Suppressor macrophage treated with lipopolysaccharide for 1 hour (primary cell): ENCODE measurements at places on chromosomes 3 and 15.

DNA sequence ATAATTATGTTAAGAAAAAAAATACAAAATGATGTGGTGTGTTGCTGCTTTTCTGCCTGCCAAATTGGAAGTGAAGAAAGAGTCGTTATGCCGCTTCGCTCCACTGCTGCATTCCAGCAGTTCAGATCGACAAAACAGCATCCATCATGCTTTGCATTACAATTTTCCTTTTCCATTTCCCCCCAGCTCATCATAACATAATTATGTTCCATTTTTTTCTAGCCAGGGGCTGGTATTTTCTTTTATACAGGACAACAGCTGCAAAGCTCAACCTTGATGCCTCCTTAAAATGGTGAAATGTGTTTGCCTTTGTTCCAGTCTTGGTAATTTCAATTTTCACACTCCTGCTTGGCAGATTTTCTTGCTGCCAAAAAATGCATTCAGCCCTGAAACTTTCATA, 44.9 kb upstream of the KBTBD12 start:
- DNase-seq, result no peak

DNA sequence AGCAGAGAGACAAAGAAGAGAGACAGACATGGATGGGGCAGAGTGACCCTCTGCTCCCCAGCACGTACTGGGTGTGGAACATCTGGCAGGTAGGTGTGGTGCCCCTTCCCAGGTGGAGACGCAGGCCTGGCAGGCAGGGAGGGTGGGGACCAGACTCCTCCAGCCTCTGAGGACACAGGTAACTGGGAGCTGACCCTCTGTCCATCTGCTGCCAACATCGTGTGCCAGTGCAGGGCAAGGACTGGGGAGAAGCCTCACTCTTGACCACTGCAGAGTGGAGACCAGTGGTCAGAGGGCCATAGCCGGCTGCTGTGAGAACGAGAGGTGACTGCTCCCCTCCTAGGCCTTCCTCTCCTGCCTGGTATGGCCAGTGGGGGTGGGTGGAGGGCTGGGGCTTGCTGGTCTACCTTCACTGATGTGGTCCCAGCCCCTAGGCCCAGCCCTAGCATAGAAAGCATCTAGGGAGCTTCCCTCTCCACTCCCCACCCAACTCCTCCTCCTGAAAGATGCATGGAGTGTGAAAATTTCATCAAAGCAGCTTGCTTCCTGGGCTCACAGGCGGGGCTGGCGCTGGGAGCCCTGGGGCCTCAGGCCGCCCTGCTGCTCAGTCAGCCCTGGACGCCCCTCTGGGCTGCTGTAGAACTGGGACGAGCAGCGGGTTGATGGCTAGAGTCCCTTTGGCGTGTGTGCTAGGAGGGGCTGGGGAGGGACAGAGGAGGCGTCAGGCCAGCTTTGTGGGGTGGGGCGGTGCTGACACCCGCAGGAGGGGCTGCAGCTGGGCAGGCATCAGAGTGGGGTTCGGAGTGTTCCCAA, 90.3 kb downstream of the PLXNA1 start:
- no peak for DNase-seq

GRCh38 chr3:140883428-140884040, 58.1 kb upstream of the SLC25A36 start:
- DNase-seq, result no peak

DNA sequence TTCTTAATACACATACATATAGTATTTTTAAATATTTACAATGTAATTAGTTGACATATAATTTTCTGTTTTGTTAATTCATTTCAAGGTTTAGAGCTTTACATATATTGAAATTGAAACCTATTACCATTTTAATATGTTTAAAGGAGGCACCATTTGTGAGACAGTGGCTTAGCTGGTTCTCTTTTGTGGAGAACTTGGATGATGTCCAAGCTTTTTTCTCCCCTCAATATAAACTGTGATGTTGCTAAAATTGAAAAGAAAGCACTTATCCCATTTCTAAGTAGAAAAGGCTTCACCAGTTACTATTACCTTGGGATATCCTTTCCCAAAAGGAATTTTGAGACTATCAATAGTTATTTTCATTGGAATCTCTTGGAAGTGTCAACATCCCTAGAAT, 707.2 kb downstream of the NTRK3 start:
- DNase-seq, result no peak

DNA sequence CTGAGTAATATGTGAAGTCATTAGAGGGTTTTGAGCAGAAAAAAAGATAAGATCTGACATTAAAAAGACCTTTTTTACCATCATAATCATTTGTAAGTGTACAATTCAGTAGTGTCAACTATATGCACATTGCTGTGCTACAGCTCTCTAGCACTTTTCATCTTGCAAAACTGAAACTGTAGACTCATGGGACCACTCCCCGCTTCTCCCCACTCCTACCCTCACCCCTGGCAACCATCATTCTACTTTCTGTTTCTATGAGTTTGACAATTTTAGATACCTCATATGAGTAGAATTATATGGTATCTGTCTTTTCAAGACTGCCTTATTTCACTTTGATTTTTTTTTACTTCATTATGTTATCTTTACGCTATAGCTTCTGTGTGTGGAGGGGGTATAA, 112.8 kb downstream of the NSUN3 start:
- no peak for DNase-seq

- peak; percentile 70 for DNase-seq
Observed at GRCh38 chr3:161409069-161409468, 37.8 kb upstream of the SPTSSB start.

- no peak for DNase-seq
Observed at GRCh38 chr3:110015231-110015963, 678.1 kb upstream of the DPPA4 start.

GRCh38 chr3:172685331-172686214, 25.3 kb downstream of the NCEH1 start:
- no peak for DNase-seq

GRCh38 chr3:116285781-116286421, 159.4 kb downstream of the LSAMP start:
- DNase-seq, result no peak

DNA sequence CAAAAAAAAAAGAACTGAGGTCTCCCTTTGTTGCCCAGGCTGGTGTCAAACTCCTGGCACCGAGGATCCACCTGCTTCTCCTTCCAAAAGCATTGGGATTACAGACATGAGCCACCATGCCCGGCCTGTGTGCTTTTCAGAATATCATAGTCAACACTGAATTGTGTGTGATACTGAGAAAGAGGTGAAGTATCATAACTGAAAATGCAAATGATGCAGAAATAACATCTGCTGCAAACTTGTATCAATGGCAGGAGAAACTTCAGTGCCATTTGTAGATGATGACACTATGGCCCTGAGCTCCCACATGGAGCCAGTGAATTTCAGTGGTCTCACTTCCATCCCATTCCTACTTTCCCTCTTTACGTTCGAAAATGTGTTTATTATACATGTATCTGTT, 21.9 kb downstream of the IL12A start:
- no peak for DNase-seq

DNA sequence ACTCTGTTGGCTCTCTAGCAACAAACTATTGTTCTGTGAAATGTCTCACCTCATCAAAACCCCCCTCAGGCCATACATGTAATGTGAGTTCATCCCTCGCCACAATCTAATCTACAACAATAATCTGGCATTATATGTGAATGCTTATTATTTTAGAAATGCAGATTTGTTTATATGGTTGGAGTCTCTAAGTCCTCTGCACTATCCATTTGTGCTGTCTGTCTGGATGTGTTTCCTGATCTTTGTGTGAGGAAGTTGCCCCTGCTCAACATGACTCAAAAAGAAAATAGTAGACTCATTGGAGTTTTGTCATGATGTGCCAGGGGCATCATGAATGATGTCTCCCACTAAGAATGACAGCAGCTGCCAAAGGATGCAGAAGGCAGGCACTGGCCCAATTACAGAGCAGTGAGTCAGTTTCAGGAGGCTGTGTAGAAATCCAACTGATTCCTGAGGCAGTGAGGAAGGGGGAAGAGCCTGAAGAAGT, 161.6 kb upstream of the PDZRN3 start:
- no peak for DNase-seq

GRCh38 chr3:151740581-151740980, 6.9 kb downstream of the AADACL2 start:
- no peak for DNase-seq

- DNase-seq, result no peak
Observed at GRCh38 chr3:13822042-13822441, 57.8 kb downstream of the WNT7A start.

- DNase-seq, result peak; percentile 18
Observed at GRCh38 chr3:184448321-184449160, 68.7 kb downstream of the CHRD start.

- no peak for DNase-seq
Observed at GRCh38 chr3:197350446-197350845, 52.0 kb upstream of the DLG1 start.

DNA sequence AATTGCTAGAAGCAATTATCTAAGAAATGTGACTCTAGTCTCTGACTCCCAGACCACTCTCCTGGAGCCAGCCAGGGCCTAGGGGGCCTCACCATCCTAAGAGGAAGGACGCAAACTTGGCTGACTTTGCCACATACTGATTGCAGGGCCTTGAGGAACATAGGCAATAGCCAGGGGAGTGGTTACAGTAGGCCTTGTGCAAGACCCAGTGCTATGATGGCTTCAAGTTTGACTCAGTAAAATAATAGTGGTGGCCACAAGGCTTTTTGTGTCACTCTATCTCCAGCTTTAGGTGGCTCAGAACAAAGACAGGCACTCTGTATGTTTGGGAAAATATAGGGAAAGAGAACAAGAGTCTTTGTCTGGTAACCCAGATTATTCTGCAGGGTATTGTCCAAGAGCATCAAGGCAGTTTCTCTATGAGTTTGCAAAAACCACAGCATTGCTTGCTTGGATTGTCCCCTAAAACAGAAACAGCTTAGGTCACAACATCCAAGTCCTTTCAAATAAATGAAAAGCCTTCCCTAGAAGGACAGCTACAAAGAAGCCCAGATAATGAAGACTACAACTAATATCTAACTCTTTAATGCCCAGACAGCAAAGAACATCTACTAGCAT, 631.5 kb downstream of the PYDC2 start:
- DNase-seq, result no peak

- DNase-seq, result no peak
Observed at GRCh38 chr15:90860942-90861675, 7.3 kb upstream of the FURIN start.

- peak; percentile 85 for DNase-seq
Observed at GRCh38 chr3:15342945-15343344, 10.6 kb upstream of the SH3BP5 start.

DNA sequence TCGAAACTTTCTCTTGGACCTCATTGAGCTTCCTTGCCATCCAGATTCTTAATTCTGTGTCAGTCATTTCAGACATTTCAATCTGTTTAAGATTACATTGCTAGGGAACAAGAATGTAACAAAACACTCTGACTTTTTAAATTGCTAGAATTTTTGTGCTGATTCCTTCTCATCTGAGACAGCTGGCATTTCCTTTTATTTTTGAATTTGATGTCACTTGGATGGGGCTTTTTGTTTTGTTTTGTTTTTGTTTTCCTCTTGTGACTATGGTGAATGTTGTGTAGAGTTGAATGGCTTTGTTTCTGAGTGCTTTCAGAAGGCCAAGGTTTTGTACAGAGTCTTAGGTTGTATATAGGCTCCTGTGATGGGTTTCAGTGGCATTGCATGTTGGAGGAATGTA, 1129.3 kb downstream of the NAALADL2 start:
- no peak for DNase-seq

DNA sequence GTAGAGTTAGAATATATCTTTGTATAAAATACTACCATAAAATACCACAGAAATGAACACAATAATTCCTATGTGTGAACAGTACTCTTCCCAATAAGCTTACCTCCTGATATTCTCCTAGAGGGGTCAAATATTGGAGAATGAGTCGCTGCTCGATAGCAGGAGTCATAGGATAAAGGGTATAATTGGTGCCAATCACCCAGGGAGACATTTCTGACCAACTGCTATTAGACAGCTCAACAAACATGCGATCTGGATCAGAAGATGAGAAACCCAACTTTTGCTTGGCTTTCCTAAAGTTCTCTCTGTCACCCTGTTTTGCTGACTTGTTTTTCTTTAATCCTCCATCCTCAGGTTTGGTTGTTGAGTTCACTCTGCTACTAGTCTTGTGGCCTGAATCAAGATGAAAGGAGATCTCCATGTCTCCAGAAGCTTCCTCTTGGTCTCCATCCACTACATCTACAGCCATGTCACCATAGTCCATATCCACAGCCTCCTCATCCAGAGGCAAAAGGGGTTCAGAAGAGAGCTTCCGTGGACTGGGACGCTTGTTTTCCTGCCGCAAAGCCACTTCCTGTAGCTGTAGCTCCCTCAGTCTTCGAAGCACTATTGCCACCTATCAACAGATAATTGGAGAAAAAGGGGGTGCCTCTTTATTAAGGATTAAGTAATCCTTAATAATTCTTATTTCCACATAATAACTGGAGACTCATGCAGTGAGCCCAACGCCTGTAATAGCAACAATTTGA, 50.4 kb downstream of the RBM15B start:
- no peak for DNase-seq

DNA sequence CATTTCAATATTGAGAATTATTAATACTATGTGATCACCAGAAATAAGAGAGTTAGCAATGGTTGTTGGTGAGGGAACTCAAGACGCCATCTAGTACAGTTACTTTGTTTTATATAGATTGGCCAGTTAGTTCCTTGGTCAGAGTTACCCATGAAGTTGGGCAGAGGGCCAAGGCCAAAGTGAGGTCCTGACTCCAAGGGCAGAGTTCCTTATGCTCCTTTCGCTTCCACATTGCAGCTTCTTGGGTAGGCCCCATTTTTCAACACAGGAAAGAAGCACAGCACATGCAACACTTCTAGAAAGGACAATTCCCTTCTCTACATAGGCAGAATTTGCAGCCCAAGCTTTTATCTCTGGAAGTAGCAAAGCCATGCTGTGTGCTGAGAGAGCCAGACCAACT, 178.6 kb downstream of the KCNAB1 start:
- DNase-seq, result peak; percentile 89

- DNase-seq, result no peak
Observed at GRCh38 chr3:67692621-67693020, 38.2 kb upstream of the SUCLG2 start.

- DNase-seq, result peak; percentile 39
Observed at GRCh38 chr3:184489268-184489841, 72.2 kb upstream of the EPHB3 start.

DNA sequence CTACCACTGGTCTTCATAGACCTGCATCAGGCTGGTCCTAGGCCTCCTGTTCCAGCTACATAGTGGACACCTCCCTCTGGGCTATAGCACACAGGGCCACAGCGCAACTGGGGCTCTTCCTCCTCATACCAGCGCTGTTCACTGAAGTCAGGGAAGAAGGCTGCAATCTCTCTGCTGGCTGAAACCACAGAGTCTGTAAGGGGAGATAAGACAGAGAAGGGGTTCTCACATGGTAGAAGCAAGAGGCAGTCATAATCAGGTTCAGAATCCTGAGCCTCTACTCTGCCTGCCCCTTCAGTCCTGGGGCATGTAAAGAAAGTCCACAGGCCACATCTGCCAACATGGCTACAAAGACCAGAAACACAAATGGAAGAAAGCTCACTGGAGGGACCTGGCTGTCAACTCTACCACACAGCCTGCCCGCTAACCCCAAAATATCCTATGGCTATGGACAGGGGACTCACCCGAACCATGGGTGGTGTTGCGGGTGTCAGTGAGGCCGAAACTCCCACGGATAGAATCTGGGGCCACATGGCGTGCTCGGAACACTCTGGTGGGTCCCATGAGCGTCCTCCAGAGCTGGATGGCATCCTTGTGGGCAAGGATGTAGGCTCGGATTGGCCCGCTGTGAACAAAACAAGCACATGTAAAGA, 38.7 kb downstream of the SPINK8 start:
- no peak for DNase-seq

GRCh38 chr15:58110999-58111717, 27.0 kb upstream of the AQP9 start:
- DNase-seq, result no peak
